ENCODE measurements at places on chromosomes 11 and 22. TPM values are rescaled to one million over a fixed set of nuclear protein-coding genes. Genes with fewer than 3 reads are reported as not detected.

GRAP2 gene
- not detected for total RNA-seq

ELMOD1 gene
- total RNA-seq, result 0.83 TPM

ZP1 gene
- 0.55 TPM for total RNA-seq

CRYBA4 gene
- total RNA-seq, result not detected

MYO18B gene
- under 0.01 TPM for total RNA-seq

SLC5A1 gene
- total RNA-seq, result not detected

CSF2RB gene
- not detected for total RNA-seq

ALDH3B2 gene
- not detected for total RNA-seq

ARVCF gene
- 4.8 TPM for total RNA-seq

KCNE3 gene
- total RNA-seq, result 18.1 TPM

Data from smooth muscle cell of bladder (primary cell).